Mesenchymal stem cell (in vitro differentiated cells and primary cell): ENCODE measurements at places on chromosomes 7 and 10.
A peak's percentile ranks its signal among the peaks of the same experiment; 100 is the strongest.

GRCh38 chr10:123583639-123584418, 82.3 kb upstream of the GPR26 start:
- DNase-seq: peak; percentile 24

GRCh38 chr7:100655908-100656674, at the start of gene ACTL6B:
Gene ACTL6B, minus strand, starts transcription at chr7:100656448. Its CDS starts 94 bp downstream, at chr7:100656354.
- peak; percentile 45 for DNase-seq

- no peak for DNase-seq
Observed at GRCh38 chr10:29861811-29862505, 197.4 kb downstream of the JCAD start.

GRCh38 chr10:34075254-34075926, 739.7 kb downstream of the PARD3 start:
- DNase-seq: no peak

- DNase-seq: no peak
Observed at GRCh38 chr7:103336761-103337160, 7.8 kb downstream of the DNAJC2 start.

GRCh38 chr7:38907066-38907465, 1.9 kb downstream of the VPS41 start:
- no peak for DNase-seq

GRCh38 chr7:39971924-39972323, 21.9 kb downstream of the CDK13 start:
- no peak for DNase-seq

GRCh38 chr10:86079088-86079487, 287.5 kb downstream of the GRID1 start:
- DNase-seq: no peak

DNA sequence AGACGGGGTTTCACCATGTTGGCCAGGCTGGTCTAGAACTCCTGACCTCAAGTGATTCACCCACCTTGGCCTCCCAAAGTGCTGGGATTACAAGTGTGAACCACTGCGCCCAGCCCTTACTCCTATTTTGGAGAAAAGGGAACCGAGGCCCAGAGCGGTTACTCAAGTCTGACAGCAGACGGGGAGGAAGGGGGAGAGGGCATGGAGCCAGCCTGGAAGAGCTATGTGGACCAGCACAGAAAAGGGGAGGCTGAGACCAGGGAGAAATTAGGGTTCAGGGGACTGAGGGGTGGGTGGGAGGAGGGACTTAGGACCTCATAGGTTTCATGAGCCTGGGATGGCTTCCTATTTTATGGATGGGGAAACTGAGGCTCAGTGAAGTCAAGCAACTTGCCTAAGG, 1.5 kb downstream of the SFRP5 start:
- no peak for DNase-seq

GRCh38 chr7:2440608-2441245, 35.5 kb downstream of the GRIFIN start:
- DNase-seq: peak; percentile 62

- no peak for DNase-seq
Observed at GRCh38 chr10:71159892-71160291, 52.5 kb upstream of the UNC5B start.

- peak; percentile 73 for DNase-seq
Observed at GRCh38 chr7:3243256-3243655, 57.8 kb upstream of the SDK1 start.

DNA sequence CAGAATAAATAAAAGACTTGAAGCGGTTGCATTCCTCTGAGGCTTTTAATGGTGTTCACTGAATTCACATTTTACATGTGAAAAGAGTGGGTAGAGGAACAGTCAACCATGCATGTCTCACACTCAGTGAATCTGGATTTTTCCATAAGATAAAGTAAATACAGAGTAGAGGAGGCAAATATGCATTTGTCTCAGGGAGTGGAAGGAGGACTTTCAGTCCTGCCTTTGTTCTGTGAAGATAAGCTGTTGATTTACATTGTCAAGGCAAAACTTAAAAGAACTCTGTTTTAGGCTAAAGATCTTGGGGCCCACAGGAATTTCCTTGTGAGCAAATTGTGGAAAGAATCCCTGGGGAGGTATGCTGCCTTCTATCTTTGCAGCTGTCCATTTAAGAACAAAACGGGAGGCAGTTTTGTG, 825.3 kb upstream of the MBL2 start:
- peak; percentile 26 for DNase-seq

DNA sequence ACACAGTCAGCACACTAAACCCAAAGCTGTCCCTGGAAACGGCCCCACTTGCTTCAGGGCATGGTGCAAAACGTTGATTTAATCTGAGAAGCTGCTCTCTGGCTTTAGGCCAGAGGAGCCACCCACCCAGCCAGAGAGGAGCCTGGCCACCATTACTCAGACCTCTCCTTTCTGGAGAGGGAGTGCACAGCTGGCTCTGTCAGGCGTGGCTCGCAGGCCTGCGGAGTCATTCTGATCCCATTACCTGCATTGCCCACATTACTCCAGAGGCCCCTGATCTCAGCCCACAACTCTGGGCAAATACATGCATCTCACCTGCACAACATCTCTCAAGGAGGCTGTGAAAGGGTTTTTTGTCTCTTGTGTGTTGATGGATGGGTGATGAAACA, 370.0 kb upstream of the IGFBP3 start:
- peak; percentile 39 for DNase-seq

DNA sequence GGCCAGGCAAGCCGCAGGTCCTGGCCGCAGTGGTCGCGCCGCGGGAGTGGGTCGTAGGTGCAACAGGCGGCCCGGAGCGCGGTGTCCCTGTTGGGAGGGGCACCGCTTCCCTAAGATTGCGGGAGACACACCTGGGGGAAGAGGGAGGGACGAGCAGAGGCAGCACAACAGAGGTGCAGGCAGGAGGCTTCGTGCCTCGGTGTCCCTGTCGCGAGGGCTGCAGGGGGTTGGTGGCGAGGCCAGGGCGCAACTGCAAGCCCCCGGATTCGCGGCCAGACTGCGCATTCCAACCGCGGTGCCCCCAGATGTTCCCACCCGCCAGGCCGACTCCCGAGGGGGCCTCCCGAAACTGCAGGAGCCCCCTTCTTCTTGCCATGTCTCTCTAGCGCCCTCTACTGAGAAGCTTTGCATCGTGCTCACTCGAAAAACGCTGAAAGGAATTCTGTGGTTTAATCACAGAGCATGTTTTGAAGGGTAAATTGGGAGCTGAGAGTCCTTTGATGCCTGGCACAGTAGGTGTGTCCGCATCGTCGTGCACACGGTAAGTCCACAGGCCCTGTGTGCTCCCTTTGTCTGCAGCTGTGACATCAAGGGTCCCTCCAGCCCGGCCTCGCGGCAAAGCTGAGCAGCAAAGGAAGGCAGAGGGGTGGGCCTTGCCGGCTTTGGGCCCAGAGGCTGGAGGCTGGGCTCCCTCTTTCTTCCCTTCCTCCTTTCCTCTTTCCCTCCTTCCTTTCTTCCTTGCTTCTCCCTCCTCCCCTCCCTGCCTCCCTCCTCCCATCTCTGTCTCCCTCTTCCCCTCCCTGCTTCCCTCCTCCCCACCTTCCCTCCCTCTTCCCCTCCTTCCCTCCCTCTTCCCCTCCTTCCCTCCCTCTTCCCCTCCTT, 6.2 kb upstream of the MBL2 start:
- DNase-seq: no peak

GRCh38 chr7:77536017-77536412, 1.1 kb upstream of the PTPN12 start:
- no peak for DNase-seq

GRCh38 chr7:81469869-81470723, 299.8 kb downstream of the HGF start:
- DNase-seq: peak; percentile 73

GRCh38 chr7:155468785-155469148, 10.8 kb downstream of the EN2 start:
- DNase-seq: no peak

GRCh38 chr10:125337510-125337909, 177.1 kb upstream of the CTBP2 start:
- DNase-seq: no peak

- peak; percentile 22 for DNase-seq
Observed at GRCh38 chr7:28466341-28466740, 54.0 kb downstream of the CREB5 start.

DNA sequence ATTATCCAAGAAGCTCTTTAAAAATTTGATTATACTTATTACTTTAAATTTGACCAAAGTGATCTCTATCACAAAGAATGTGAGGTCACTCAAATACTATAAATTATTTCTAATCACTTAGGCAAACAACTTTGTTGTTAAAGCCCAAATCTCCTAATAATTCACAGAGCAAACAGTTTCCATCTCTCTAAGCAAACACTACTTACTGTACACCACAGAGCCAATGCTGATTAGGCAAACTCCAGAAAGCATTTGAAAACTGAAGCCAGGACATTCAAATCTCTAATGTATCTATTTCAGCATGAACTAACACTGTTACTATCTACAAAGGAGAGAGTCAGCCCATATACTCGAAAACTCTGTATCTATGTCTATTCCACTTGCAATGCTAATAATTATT, 107.1 kb downstream of the RNF32 start:
- DNase-seq: no peak

DNA sequence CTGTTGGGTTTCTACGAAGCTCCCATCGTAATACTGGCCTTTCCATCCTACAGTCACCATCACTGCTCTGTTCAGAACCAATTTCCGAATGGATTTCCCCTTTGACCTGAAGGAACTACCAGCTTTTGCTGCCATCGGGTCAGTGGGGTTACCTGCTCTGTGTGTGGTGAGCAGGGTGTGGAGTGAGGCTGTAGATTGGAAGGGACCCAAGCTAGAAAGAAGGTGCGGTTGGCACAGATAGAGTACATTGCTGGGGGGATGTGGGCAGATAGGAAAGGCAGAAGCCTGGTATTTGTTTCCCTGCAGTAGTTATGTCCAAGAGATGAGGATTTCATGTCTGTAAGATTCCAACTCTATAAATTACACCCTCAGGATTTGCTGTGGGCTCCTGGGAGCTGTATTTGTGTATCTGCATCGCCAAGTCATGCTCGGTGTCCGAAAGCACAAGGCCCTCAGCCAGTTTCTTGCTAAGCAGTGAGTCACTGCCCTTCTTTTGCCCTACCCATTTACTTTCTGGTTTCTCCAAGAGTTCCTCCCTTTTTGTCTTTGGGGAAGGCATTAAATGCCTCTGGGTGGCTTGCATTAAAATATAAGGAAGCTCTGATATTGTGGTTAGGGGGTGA, 15.4 kb downstream of the CLCN1 start:
- peak; percentile 65 for DNase-seq

- DNase-seq: peak; percentile 7
Observed at GRCh38 chr7:133310232-133310862, 57.5 kb downstream of the EXOC4 start.

DNA sequence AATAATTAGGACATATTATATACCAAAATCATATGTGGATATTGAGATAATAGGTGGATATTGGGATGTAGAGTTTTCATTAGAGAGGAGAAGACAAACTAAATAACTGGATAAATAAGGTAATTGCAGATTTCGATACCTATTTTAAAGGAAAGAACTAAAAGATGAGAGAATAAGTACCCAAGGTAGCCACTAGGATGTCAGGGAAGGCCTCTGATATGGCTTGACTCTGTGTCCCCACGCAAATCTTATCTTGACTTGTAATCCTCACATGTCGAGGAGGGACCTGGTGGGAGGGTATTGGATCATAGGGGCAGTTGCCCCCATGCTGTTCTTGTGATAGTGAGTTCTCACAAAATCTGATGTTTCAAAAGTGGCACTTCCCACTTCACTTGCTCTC, 44.7 kb upstream of the TMEM229A start:
- no peak for DNase-seq

DNA sequence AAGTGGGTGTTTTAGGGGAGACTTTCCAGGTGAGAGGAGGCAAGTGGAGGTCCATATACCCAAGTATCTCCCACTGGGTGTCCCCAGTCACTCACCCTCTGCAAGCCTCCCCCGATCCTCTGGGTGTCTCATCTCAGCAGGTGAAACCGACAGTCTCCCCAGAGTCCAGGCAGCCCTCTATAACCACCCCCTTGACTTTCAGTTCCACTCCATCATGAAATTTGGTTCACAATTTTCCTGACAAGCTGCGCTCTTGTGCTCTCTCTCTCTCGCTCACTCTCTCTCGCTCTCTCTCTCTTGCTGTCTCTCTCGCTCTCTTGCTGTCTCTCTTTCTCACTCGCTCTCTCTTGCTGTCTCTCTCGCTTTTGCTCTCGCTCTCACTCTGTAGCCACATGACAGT, 8.1 kb upstream of the RABGEF1 start:
- no peak for DNase-seq

GRCh38 chr7:4612939-4613841, 68.9 kb upstream of the FOXK1 start:
- no peak for DNase-seq

DNA sequence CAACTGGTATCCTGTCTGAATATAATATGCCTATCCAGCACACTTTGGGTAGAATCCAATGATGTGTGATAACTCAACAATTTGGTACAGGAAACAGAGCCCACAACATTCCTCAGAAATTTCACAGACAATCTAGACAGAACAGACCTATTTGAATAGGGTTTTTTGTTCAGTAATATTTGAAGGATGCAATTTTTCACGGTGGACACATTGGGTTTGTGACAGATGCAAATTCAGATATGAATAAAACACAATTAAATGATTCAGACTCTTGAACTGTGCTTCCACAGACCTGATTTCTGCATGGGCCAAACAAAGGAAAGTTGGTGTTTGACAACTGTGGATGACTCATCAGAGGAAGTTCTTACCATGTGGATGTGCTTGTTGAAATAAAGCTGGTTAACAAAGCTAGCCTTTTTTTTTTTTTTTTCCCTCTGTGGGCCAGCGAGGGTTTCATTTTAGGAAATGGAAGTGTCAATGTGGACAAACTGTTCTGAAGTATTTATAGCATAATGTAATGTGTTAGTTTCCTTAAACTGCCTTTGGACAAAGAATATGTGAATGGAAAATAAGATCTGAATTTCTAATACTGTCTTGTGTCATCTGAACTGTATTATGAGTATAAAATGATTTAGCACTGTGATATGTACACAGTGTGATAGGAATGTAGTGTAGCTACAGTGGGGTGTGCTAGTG, 43.2 kb upstream of the FAM133B start:
- peak; percentile 94 for DNase-seq

DNA sequence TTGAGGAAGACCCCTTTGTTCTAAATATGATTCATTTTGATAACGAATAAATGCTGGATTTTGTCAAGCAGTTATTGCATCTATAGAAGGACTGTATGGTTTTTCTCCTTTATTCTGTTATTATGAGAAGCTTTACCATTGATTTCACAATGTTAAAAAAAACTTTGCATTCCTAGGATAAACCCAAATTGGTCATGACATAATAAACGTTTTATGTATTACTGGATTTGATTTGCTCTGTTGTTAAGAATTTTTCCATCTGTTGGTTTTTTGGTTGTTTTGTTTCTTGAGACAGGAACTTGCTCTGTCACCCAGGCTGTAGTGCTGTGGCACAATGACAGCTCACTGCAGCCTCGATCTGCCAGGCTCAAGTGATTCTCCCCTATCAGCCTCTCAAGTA, 2.2 kb upstream of the DNA2 start:
- no peak for DNase-seq

GRCh38 chr7:131244259-131244852, 83.3 kb upstream of the MKLN1 start:
- peak; percentile 92 for DNase-seq
